Astrocyte (in vitro differentiated cells and primary cell): ENCODE measurements at places on chromosomes 7 and 10. TPM values are rescaled to one million over a fixed set of nuclear protein-coding genes. Genes with fewer than 3 reads are reported as not detected.

Gene MAP3K8
- 3.5 and 5.1 TPM in 2 replicates for total RNA-seq

Gene CCDC146
- total RNA-seq: 1.8 and 2.0 TPM in 2 replicates

Gene LEP
- total RNA-seq: not detected in 2 replicates

Gene ANKRD61
- total RNA-seq: 0.18 and 0.31 TPM in 2 replicates

Gene NUTM2A
- total RNA-seq: 0.79 and 1.2 TPM in 2 replicates

Gene TPK1
- 2.2 and 2.7 TPM in 2 replicates for total RNA-seq

Gene RSPH10B
- 0.12 TPM in 1 of 2 replicates, not detected in the other for total RNA-seq

GRCh38 chr10:16854623-16855022 lies 37.4 kb upstream of the RSU1 start:
- peak; percentile 47 for DNase-seq
- H3K27ac ChIP-seq: no peak overlapping the region
- no peaks in the 10 kb centered on the region for H3K27me3 ChIP-seq

DNA sequence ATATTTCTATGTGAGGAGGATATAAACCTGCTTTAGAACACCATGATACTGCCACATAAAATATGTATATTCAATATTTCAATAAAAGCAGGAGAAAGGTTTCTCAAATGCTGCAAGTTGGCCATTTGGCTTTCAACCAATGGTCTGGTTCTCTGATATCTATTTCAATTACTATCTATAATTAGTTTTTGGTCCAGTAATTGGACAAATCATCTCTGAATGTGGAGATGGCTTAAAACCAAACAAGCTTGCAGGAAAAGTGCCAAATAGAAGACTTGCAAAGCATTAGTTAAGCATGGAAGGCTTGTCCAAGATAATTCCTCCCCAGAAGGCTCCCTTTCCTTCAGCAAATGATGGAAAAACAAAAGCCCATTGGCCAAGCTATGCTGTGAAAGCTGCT lies 140.1 kb downstream of the CPEB3 start:
- no peaks in the 10 kb centered on the region for H3K36me3 ChIP-seq
- no peaks in the 10 kb centered on the region for H3K27me3 ChIP-seq
- no peak overlapping the region for H3K4me3 ChIP-seq
- no peaks in the 10 kb centered on the region for H3K4me1 ChIP-seq
- no peak overlapping the region for H3K27ac ChIP-seq

DNA sequence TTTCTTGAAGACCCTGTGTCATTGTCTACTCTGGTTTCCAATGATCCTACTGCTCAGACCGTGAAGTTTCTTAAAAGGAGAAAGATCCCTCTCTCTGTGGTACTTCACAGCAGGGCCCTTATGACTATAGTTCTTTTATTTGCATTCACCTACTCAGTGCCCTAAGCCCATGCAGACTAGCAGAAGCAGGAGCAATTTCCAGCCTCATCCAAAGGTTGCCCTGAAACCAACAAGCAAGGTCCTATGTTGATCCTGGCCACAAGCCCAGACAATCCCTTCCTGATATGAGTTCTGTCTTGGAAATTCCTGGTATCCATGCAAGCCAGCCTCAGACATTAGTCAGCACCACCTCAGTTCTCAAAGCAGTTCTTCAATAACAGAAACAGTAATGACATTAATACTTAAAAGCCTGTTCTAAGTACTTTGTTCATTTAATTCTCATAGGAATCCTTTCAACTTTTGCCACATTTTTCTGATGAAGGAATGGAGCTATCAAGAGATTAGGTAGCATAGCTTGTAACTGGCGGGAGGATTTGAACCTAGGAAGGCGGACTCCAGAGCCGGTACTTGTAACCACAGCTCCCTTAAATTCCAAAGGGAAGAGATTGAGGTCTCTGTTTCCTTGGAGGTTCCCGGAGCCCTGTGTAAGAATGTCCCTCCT lies 58.1 kb upstream of the ST8SIA6 start:
- H3K4me1 ChIP-seq: peaks cover 34% of the 10 kb centered on the region
- H3K27me3 ChIP-seq: no peaks in the 10 kb centered on the region
- H3K27ac ChIP-seq: peak overlapping the region; percentile 92
- H3K36me3 ChIP-seq: no peaks in the 10 kb centered on the region

DNA sequence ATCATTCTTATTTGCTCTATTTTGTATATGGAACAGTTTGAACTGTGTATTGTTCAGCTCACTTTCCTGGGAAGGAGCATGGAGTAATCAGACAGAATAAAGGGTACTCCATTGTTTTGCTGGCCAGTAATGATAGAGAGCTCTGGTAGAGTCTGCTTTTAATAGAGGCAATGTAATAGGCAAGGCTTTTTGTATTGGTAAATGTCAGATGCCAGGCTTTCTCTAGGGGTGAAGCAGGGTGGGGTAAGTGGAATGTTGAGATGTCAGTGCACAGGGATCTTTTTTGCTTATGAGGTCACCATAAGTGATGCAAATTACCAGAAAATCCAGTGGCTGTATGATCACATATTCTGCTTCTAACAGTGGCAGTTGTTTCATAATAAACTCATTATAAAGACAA lies 1088.3 kb upstream of the SORCS1 start:
- DNase-seq: no peak
- no peaks in the 10 kb centered on the region for H3K4me1 ChIP-seq
- no peaks in the 10 kb centered on the region for H3K36me3 ChIP-seq
- H3K27ac ChIP-seq: no peak overlapping the region

DNA sequence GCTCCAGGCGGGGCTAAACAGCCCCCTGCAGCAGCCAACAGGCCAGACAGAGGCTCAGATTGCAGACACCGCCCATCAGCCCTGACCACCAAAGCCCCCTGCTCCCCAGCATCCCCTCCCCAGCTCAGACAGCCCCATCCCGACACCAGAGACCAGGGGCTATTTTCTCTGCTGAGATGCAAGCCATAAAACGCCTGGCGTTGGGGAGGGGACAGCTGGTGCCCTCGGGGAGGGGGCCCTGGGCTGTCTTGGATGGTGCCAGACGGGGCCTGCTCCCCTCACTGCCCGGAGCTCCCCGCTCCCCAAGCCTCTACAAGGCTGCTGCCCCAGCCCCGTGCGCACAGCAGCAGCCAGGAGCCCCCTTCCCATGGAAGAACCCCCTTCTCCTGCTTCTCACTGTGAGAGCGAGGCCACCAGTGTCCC lies 31.8 kb downstream of the GET4 start:
- DNase-seq: no peak
- H3K27me3 ChIP-seq: peaks cover 4% of the 10 kb centered on the region
- no peak overlapping the region for H3K4me3 ChIP-seq
- no peaks in the 10 kb centered on the region for H3K36me3 ChIP-seq
- no peak overlapping the region for H3K27ac ChIP-seq

GRCh38 chr10:98307916-98308541 lies 40.0 kb upstream of the LOXL4 start:
- H3K36me3 ChIP-seq: no peaks in the 10 kb centered on the region
- H3K27ac ChIP-seq: no peak overlapping the region
- DNase-seq: peak; percentile 45
- H3K27me3 ChIP-seq: peaks cover 7% of the 10 kb centered on the region

DNA sequence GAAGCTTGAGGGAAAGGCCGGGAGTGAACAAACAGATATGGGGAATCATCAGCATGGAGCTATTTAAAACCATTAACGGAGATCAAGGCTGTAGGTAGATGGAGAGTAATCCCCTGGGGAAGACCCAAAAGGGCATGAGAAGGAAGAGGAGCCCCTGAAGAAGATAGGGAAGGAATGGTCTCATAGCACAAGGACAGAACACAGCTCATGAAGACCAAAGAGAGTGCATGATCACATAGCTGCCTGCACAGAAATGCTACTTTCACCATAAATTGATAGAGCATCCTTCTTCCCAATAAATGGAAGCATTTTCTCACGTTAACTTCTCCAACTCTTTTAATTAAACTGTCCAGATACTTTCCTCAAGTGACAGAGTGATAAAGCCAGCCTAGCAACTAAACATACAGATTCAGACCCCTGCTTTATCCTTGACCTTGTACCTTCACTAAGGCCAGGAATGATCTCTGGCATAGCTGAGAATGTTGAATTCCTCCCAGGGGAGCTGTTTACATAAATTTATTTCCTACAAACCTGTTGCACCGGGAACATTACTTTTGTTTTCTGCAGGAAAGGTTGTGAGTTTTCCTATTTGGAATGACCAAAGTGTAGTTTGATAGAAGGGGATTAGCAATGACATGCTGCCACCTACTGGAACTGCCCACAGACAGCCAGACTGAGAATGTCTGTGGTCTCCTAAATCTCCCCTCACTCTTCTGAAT lies 110.8 kb upstream of the LRGUK start:
- H3K27ac ChIP-seq: no peak overlapping the region
- no peaks in the 10 kb centered on the region for H3K27me3 ChIP-seq
- H3K4me3 ChIP-seq: no peak overlapping the region
- no peaks in the 10 kb centered on the region for H3K4me1 ChIP-seq
- no peaks in the 10 kb centered on the region for H3K36me3 ChIP-seq

- H3K27me3 ChIP-seq: no peaks in the 10 kb centered on the region
- H3K36me3 ChIP-seq: no peaks in the 10 kb centered on the region
- no peaks in the 10 kb centered on the region for H3K4me1 ChIP-seq
- no peak overlapping the region for H3K4me3 ChIP-seq
- DNase-seq: no peak
- no peak overlapping the region for H3K27ac ChIP-seq
These were observed 23.7 kb upstream of the CCDC172 start for GRCh38 chr10:116300542-116300941.

DNA sequence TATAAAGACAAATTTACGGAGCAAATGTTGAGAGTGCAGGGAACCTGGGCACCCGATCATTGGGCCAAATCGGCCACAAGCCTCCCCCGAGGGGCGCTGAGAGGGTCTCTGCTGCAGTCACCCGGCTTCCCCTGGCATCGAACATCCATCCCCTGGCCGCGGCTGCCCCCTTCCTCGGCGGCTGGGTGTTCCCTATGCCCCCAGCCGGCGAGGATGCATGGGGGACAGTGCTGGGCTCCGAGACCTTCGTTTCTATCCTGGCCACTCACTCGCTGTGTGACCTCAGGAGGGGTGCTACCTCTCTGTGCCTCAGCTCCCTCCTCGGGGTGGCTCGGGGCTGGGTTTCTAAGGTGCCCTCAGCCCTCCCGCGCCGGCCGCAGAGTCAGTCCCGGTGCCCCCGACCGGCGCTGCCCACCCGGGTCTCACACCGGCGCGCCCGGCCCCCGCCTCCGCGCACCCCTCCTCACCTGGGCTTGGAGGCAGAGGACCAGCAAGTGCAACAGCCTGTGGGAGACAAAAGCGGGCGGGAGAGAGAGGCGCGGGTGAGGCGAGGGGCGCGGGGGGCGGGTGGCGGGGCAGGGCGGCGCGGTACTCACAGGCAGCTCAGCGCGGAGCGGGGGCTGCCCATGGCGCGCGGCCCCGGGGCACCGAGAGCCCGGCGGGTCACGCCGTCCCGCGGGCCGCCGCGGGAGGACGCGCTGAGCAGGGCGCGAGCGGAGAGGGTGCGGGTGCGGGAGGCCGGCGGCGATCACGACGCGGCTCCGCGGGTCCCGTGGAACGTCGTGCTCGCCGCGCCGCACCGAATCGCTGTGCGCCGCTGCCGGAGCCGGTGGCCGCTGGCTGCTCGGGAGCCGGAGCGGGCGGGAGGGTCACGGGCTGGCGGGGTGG lies at the start of gene FGF8:
FGF8 (minus strand) TSS at position 842 of the 888 bp plus-strand sequence; CDS start at position 628, 214 bp downstream.
- peaks cover 17% of the 10 kb centered on the region for H3K4me1 ChIP-seq
- no peaks in the 10 kb centered on the region for H3K36me3 ChIP-seq
- no peak within 1 kb of the TSS for H3K27ac ChIP-seq
- H3K4me3 ChIP-seq: no peak within 1 kb of the TSS
- DNase-seq: no peak

DNA sequence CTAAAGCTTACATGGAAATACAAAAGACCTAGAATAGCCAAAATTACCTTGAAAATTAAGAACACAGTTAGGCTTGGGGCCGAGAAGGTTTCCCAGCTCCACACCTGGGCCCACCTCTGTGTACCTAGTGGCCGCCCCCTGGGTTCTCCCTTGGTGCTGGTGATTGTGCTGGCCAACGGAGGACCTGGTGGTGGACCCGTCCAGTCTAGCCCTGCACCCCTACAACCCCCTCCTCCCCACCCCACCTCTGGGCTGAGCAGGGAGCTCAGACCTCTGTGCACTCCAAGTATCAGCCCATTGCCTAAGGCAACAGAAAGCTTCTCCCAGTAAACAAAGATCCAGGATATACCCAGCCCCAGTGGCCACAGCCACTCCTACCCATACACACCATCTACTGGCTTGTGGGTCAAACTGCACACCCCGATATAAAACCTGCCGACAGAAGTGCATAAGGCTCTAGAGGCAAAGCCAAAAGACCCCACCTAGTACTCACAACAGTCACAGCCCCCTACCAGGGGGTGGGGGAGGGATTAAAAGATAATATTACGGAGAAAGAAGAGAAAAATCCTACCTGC lies 105.0 kb upstream of the DIP2C start:
- no peak for DNase-seq
- H3K4me3 ChIP-seq: no peak overlapping the region
- H3K4me1 ChIP-seq: peaks cover 3% of the 10 kb centered on the region
- H3K36me3 ChIP-seq: no peaks in the 10 kb centered on the region
- no peak overlapping the region for H3K27ac ChIP-seq

GRCh38 chr7:40959955-40960354 lies 742.9 kb downstream of the INHBA start:
- no peaks in the 10 kb centered on the region for H3K27me3 ChIP-seq
- no peaks in the 10 kb centered on the region for H3K36me3 ChIP-seq
- H3K4me1 ChIP-seq: no peaks in the 10 kb centered on the region
- H3K4me3 ChIP-seq: no peak overlapping the region

DNA sequence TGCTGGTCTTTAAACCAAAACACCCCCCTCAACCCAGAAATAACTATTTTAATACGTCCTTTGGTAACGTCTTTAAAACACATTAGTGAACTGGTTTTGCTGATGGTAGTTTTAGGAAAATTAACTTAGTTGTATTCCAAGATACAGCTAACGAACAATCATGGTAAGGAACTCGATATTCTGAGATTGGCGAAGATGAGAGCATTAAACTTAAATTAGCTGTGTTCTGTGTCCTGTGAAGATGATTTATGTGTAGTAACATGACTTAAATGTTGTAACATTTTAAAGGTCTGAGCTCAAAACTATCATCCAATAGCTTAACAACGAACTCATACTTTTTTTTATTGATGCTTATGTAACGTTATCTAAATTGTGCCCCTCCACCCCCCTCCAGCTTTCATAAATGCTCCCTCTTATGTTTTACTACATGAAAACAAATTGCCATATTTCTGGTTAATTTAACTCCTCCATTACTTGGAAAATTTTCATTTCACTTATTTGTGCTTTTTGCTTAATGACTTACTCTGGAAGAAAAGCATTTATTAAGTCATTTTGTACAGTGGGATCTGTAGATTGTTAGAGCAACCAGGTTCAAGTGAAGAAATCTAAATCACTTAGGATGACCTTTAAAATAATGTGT lies 1.7 kb downstream of the SDK1 start:
- peaks cover 10% of the 10 kb centered on the region for H3K4me1 ChIP-seq
- peaks cover 15% of the 10 kb centered on the region for H3K27me3 ChIP-seq
- no peak overlapping the region for H3K27ac ChIP-seq
- no peaks in the 10 kb centered on the region for H3K36me3 ChIP-seq

DNA sequence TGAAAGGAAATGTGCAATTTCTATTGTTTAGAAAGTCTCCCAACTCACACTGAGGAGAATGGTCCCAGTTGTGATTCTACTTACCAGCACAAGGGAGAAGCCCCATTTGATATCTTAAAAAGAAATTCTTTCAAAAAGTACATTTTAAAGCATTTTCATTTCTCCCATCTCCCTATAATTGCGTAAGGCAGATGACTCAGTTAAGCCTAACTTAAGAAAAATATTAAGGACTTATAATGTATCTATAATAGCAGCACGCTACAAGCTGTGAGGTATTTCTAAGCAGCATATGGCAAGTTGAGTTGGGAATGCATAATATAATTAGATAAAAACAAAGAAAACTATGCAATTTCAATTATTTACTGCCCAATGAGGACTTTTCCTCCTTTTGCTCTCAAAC lies 8.5 kb upstream of the NRCAM start:
- H3K27me3 ChIP-seq: no peaks in the 10 kb centered on the region
- H3K36me3 ChIP-seq: no peaks in the 10 kb centered on the region
- DNase-seq: no peak
- H3K27ac ChIP-seq: no peak overlapping the region
